ENCODE measurements at places on chromosomes 6 and 20. TPM values are rescaled to one million over a fixed set of nuclear protein-coding genes. Genes with fewer than 3 reads are reported as not detected.

The SLC35D3 gene
- total RNA-seq: not detected

The HLA-DQB2 gene
- total RNA-seq: not detected

The CHRNA4 gene
- total RNA-seq: not detected

The MAD2L1BP gene
- total RNA-seq: 20.7 TPM

The GSTA3 gene
- total RNA-seq: not detected

The RARS2 gene
- total RNA-seq: 42.5 TPM

The APCDD1L gene
- total RNA-seq: 2.9 TPM

The XKR7 gene
- total RNA-seq: not detected

The SLC22A7 gene
- total RNA-seq: not detected

The GPR31 gene
- total RNA-seq: not detected

The CCN2 gene
- 177 TPM for total RNA-seq

The TPX2 gene
- 35.4 TPM for total RNA-seq

The RAB44 gene
- total RNA-seq: under 0.01 TPM

The ADTRP gene
- total RNA-seq: 1.3 TPM

The MICAL1 gene
- 55.3 TPM for total RNA-seq

The KIAA1755 gene
- total RNA-seq: 0.64 TPM

The PXT1 gene
- 0.43 TPM for total RNA-seq

The MUC21 gene
- not detected for total RNA-seq

The ASCC3 gene
- total RNA-seq: 104 TPM

The METTL24 gene
- not detected for total RNA-seq

The C6orf58 gene
- not detected for total RNA-seq

The TP53TG5 gene
- not detected for total RNA-seq

The ANKRD6 gene
- 1.3 TPM for total RNA-seq

The MRPL14 gene
- total RNA-seq: 47.5 TPM

The OR2J1 gene
- not detected for total RNA-seq

The GTSF1L gene
- not detected for total RNA-seq

The CPNE5 gene
- total RNA-seq: 0.32 TPM

The TBXT gene
- total RNA-seq: not detected

The HCRTR2 gene
- not detected for total RNA-seq

The ZFAND3 gene
- 17.7 TPM for total RNA-seq

The SLC35F1 gene
- total RNA-seq: under 0.01 TPM

The GPLD1 gene
- 0.43 TPM for total RNA-seq

The MATN4 gene
- total RNA-seq: not detected

The TUBB1 gene
- not detected for total RNA-seq

The DSP gene
- total RNA-seq: 28.1 TPM

The NRSN2 gene
- 73.1 TPM for total RNA-seq

The RBPJL gene
- not detected for total RNA-seq

The GPSM3 gene
- total RNA-seq: 4.8 TPM

The STMND1 gene
- total RNA-seq: not detected

The OVOL2 gene
- total RNA-seq: not detected

The ABHD16B gene
- total RNA-seq: not detected

The STK35 gene
- total RNA-seq: 17.7 TPM

The FOXO3 gene
- 43.2 TPM for total RNA-seq

The HLA-DMB gene
- total RNA-seq: 1.7 TPM

The TMEM200A gene
- total RNA-seq: 47.7 TPM

The FAM209B gene
- not detected for total RNA-seq

The TRIM31 gene
- total RNA-seq: not detected

The PRRT1 gene
- total RNA-seq: under 0.01 TPM

The SAPCD1 gene
- total RNA-seq: 1.3 TPM

The LTB gene
- total RNA-seq: not detected

The THBS2 gene
- 478 TPM for total RNA-seq

The OARD1 gene
- total RNA-seq: 4.7 TPM

The NMBR gene
- not detected for total RNA-seq

The SLX4IP gene
- total RNA-seq: 5.6 TPM

The PKHD1 gene
- not detected for total RNA-seq

Data from fibroblast of villous mesenchyme (primary cell).